ENCODE measurements at places on chromosomes 3 and 15.

DNA sequence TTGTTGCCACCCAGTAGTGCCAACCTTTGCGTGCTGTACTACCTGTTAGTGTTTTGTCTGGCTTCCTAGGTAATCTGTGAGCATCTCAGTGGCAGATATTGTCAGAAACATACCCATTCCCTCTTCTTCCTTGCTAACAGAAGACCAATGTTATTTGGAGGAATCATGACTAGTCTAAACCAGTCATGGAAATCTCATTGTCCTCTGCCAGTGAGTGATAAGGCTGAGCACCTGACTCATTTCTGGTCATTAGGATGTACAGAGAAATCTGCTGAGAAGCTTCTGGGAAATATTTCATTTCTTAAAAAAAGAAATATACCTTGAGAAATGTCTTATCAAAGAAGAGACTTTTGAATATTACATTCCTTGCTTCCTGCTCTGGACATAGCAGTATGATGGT lies 70.1 kb upstream of the CDV3 start:
- DNase-seq = no peak

GRCh38 chr3:172982736-172983364 lies 158.2 kb downstream of the SPATA16 start:
- DNase-seq = no peak

- no peak for DNase-seq
These were observed 230.2 kb downstream of the CPNE4 start for GRCh38 chr3:131804565-131805133.

GRCh38 chr3:178676942-178677790 lies 140.9 kb downstream of the KCNMB2 start:
- DNase-seq = no peak

GRCh38 chr3:149547413-149547812 lies 72.9 kb downstream of the TM4SF4 start:
- DNase-seq = no peak

DNA sequence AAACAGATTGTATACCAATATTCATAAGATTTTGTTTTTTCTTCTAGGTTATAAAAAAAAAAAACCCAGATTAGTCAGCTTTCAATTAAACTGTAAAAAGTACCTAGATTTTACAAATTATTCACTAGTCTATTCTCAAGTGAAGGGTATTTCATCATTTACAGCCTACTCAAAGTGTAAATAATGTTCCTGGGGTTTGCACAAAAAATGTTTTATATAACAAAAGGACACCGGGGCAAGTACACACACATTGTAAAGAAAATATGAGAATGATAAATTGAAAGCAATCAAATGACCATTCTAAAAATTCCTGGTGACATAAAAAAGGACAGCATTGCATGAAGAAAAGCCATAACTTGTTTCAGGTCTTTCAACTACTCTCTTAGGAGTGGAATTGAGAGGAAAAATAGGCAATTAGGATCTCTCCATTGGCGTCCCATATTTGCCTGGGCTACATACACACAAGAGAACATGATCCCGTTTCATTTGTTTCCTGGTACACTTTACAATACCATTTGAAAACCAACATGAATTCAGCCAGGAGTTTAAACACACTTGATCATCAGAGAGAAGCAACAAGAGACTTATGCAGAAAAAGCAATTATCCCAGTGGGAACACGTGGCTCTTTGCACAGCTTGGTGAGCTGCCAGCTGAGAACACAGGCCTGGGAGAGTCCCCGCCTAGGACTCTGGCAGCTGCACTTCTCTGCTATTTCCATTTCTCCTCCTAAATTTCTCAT lies 1039.2 kb downstream of the ROBO1 start:
- DNase-seq = no peak

GRCh38 chr3:124140746-124141145 lies 148.8 kb upstream of the ROPN1 start:
- no peak for DNase-seq

- DNase-seq = no peak
These were observed 52.0 kb downstream of the OXNAD1 start for GRCh38 chr3:16316847-16317560.

GRCh38 chr3:107344722-107345121 lies 32.5 kb upstream of the CCDC54 start:
- no peak for DNase-seq

DNA sequence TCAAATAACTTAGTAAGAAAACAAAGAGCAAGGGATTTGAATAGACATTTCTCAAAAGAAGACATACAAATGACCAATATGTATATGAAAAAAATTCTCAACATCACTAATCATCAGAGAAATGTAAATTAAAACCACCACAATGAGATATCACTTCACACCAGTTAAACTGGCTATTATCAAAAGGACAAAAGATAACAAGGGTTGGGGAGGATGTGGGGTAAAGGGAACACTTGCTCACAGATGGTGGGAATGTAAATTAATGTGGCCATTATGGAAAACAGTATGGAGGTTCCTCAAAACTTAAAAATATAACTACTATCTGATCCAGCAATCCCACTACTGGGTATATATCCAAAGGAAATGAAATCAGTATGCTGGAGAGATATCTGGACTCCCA lies 46.0 kb upstream of the RYK start:
- no peak for DNase-seq

GRCh38 chr3:133136114-133137041 lies 98.2 kb downstream of the TMEM108 start:
- DNase-seq = no peak

DNA sequence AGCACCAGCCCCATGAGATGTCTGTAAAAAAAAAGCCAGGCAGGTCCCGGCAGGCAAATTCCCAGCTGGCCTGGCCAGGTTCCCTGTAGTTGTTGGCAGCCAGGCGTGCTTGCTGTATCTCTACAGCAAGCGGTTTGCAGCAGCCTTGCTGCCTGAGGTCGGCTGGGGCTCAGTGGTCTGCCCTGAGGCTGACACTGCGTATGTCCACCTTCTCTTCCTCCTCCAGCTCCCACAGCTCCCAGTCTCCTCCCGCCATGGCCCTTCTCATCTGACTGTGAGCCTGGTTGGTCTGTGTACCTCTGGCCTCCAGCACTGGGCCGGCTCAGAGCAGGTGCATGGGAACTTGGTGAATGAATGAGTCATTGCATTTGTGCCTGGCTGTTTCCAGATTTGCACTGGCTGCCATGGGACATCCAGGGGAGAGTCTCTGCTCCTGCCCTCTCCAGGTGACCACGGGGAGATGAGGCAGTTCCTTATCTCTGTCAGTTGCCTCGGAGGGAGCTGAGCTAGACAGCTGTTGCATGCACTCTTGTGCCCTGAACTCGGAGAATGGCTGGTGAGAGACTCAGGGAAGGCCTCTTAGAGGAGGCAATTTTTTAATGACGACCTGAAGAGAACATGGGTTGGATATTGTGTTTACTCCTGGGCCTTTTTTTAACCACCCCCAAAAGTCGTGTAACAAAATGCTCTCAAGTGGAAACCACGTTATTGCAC lies 43.0 kb downstream of the SPSB4 start:
- no peak for DNase-seq

DNA sequence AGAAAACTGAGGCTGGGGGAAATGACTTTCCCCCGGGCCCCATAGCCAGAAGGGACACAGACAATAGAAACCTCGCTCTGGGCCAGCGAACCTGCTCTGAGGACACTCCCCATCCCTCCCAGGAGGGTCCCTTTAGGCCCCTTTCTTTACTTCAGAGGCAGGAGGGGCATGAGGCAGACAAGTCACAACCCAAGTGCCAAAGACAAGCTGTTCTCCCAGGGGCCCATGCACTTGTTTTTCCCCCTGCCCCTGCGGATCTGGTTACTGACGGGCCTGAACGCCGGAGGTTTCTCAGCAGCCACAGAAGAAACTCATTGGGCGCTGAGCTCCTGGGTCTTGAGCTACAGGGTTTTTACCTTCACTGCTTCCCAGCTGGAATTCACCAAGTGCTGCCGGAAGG lies 9.8 kb downstream of the PGPEP1L start:
- no peak for DNase-seq

DNA sequence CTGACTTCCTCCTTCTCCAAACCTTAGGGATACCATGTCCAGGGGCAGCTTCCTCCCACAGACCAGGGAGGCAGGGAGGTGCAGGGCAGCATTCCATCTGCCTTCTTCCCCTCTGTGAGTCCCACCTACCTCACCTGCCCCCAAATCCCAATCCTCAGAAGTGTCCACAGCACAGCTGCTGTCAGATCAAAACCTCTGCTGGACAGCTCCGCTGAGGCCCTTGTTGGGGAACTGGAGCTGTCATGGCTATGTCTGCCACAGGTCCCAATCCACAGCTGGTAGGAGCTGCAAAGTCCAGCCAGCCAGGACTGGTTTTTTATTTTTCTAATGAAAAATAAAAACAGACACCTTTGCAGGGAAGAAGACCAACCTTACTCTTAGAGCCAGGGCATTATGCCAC lies 40.7 kb upstream of the TBC1D21 start:
- no peak for DNase-seq

DNA sequence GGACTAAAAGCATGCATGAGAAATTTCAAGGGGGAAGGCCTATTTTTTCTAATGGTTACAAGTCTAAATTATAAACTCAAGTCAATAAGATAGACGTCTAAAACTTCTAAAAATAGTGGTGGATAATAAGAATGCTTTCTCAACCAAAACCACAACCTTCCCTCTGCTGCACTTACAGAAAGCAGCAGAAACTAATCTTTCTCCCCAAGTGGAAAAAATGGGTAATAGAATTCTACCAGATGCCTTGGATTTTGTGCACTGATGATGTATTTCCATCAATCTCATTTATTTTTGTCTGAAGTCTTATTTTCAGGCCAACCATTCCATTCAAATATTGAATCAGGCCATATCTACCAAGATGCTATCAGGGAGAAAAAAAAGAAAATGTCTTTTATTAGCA lies 344.7 kb downstream of the NEK10 start:
- no peak for DNase-seq

DNA sequence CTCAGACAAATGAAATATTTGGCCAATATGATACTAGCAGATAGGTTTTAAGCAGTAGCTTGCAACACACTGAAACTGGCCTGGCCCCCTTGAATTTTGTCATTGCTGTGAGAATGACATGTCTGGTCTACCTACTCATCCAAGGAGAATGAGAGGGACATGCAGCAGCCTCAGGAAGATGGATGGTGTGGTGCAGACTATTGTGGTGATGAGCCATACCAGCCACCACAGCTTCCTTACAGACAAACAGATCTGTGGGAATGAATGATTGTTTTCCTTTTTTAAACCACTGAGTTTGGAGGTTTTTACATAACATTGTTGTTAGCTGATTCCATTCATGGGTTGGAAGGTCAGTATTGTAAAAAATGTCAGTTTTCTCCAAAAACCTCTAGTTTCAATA lies 133.7 kb upstream of the POU1F1 start:
- no peak for DNase-seq

GRCh38 chr3:152243721-152244516 lies 24.8 kb upstream of the MBNL1 start:
- DNase-seq = no peak

DNA sequence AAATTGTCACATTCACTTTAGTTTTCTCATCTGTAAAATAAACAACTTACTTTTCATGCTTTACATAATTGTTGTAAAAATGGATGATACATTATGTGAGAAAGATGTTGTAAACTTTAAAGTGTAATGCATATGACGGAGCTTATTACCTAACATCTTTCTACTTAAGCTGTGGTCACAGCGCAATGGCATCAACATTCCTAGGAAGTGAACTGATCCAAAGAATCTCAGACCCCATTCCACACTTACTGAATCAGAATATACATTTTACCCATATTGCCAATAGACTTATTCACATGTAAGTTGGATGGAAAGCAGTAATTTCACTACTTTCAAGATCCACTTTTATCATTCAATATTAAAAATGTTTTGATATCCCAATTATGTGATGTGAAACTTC lies 497.5 kb downstream of the FGF12 start:
- DNase-seq = no peak

- DNase-seq = no peak
These were observed 506.4 kb upstream of the THBS1 start for GRCh38 chr15:39074341-39074985.

GRCh38 chr3:123760817-123761216 lies 123.3 kb downstream of the MYLK start:
- DNase-seq = no peak

DNA sequence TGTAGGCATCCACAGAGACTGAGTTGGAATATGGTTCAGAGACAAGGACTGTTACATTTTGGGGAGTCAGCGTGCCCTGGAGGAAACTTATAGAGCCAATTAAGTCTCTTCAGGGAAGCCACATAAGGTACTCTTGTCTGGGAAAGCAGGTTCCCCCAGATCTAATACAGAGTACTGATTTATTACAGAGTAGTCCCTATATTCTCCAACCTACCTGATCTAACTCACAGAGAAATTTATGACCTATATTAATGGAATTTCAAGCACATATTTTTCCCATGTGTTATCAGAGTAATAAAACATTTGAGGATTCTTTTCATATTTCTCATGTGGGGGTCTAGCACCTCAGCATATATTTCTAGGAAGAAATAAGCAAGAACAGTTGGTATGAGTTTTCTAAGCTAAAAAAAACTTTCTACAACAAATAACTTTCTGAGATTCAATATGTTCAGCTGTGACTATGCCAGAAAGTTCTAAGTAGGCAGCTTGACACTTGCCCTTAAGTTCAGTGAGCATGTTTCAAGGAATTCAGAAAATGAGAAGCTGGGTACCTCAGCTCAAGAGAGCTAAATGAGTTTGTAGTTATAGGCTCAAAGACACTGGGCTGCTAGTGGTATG lies 75.3 kb upstream of the COL8A1 start:
- DNase-seq = no peak

DNA sequence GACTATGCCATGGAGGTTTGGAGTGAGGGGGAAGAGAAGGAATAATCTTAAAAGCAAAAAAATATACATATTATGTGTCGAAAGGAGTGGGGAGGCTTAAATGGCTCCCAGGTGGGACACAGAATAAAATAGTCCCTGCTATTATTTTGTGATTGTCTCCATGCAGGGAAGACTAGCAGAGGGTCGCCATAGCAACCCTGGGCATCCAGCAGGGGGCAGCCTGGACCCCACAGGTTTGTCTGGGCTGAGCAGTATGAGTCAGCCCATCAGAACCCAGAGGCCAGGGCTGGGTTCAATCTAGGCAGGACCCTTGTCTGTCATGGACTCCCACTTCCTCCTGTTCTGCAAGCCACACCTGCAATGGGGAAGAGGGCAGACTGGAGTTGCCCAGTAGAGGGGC lies 17.6 kb upstream of the LINGO1 start:
- no peak for DNase-seq

DNA sequence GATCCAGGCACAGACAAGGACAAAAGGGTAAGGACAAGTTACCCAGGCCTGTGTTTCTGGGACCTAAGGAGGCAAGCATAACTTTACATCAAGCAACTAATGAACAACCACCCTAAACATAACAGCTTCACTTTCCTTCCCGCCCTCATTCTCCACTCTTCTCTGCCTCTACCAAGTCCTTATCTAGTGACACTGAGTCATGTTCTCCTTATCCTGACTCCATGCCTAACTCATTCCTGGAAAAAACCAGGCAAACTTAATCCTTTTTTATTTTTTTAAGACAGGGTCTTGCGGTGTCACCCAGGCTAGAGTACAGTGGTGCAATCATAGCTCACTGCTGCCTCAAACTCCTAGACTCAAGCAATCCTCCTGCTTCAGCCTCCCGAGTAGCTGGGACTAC lies 44.5 kb downstream of the TMEM44 start:
- DNase-seq = no peak

Data from activated T-helper 1 cell treated with Interleukin-2 at 50 U/mL for 16 hours (primary cell).